ENCODE measurements at places on chromosomes 7 and 10.

DNA sequence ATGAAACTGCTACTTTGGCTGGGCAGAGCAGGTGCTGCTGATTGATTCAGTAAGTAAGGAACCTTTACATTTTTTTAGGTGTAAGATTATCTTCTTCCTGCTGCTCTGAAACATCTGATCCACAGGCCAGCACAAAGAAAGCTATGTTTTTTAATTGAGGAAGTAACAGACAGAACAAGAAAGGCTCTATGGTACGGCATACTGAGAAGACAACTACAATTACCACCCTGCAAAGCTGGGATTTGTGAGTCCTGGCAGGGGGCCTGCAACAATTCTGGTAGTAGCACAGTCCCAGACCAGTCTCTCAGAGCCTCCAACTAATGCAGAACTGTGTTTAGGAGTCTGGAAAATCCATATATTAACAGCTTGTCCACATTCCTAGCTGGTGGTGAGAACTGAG lies 103.0 kb upstream of the LRRTM3 start:
- DNase-seq, result no peak

- DNase-seq, result no peak
These were observed 2.0 kb downstream of the EN2 start for GRCh38 chr7:155459700-155460461.

DNA sequence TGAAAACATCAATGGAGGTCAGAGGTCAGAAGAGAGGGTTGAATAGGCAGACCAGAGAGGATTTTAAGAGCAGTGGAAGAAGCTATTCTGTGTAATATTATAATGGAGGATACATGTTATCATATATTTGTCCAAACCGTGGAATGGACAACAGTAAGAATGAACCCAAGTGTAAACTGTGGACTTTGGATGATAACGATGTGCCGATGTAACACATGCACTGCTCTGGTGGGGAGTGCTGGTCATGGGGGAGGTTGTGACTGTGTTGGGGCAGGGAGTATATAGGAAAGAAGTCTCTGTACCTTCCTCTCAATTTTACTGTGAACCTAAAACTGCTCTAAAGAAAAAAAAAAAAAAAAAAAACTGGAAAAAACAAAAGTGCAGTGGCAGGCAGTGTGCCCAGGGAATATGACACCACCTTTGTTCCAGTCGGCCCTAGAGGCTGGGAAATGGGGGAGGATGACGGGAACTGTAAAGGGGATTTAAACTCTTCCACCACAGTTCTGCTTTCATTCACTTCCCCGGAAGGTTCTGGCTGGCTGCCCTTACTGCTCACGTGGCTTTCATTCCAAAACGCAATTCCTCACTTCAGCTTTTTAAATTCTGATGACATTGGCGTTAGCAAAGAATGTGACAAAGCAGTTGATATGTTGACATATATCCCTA lies 113.7 kb upstream of the ANKRD1 start:
- no peak for DNase-seq

DNA sequence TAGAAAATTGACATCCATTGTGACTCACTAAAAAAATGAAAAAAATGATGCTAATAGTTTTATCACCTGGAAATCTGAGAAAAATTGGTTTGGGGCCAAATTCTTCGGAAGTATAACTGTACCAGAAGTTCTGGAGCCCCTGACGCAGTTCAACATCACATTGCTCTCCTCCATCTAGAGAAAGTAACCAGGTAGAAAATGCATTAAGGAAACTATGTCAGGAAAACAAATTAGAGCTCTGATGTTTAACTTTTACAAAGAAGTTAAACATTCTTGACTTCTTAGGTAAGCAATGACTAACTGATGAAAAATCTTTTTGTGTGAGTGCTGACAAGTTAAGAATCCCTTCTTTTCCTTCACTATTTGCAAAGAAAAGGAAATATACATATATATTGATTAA lies 61.1 kb upstream of the TMEM196 start:
- no peak for DNase-seq

DNA sequence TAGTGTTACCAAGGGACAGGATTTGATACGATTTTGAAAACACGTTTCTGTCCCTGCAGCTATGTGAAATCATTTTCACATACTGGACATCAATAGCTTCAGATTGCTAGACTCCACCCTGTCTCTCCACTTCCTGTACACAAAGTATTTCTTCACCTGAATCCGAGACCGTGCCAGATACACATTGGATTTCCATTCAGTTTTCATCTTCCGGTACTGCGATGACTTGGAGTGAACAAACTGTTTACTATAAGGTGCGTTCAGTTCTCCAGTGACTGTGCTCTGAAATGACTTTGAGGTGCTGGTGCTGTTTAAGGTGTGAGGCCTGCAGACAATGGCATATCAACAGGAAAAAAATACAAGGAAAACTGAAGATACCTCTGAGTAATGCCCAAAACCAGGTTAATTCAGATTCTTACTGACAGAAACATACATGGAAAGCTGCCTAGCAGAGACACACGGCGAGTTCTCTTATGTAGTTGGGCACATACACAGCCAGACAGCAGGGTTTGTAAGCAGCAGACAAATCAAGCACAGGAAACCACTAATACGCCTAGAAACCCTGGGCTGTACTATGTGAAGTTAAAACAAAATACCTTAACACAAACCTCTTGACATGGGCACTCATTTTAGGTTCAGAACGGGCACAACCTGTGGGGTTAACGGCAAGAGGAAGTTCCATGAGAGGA lies 119.2 kb downstream of the GALNT11 start:
- DNase-seq, result no peak

DNA sequence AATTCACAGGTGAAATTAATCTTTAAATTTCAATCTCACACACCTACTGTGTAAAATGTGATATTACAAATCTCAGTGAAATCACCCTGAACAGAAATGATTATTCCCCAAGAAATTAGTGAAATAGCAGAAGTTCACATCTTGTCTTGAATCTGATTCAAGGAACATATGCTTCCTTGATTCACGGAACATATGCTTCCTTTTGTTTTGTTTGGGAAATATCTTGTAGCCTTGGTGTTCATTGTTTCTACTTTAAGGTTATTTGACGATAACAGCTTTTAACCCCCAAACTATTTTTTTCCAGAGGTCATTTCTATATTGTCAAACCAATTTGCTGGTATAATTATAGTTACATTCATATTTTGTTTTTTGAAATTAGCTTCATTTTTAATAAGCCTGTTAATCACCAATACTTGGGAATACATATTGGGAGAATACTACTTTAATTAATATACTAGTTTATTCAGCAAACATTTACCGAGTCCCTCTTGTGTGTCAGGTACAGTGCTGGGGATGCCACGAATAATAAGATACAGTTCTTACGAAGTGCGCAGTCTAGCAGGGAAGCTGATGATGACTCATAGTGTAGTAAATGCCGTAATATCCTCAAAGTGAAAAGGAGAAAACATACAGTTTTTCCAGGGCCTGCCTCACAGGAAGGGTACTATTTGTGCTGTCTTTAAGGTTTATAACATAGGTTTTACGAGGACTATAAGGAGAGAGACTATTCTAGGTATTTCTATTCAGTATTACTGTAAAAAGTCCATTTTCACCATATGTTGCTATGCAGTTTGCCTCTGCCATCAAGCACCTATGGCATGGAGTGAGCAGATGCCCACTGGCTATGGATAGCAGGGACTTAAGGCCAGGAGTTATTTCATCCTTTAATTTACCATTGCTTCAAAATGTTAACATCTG lies 32.5 kb downstream of the PRKAR2B start:
- DNase-seq, result no peak

DNA sequence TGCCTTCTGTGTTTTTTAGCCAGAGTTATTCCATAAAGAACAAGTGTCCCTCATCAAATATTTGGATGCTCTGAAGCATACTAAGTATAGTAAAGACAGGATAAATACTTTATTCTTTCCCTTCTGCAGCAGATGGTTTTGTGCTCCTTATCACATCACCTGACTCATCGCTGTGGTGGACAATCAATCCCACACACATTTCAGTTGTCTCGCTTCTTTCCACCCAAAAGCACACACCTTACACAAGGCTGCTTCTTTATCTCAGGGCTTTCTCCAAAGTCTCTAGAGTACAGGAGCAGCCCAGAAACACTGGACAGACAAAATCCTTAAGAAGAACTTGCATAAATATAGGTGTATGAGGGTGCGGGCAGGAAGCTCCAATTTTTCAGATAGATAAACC lies 43.4 kb downstream of the IGF2BP3 start:
- DNase-seq, result no peak

- no peak for DNase-seq
These were observed 84.7 kb upstream of the GPR141 start for GRCh38 chr7:37598824-37599223.

DNA sequence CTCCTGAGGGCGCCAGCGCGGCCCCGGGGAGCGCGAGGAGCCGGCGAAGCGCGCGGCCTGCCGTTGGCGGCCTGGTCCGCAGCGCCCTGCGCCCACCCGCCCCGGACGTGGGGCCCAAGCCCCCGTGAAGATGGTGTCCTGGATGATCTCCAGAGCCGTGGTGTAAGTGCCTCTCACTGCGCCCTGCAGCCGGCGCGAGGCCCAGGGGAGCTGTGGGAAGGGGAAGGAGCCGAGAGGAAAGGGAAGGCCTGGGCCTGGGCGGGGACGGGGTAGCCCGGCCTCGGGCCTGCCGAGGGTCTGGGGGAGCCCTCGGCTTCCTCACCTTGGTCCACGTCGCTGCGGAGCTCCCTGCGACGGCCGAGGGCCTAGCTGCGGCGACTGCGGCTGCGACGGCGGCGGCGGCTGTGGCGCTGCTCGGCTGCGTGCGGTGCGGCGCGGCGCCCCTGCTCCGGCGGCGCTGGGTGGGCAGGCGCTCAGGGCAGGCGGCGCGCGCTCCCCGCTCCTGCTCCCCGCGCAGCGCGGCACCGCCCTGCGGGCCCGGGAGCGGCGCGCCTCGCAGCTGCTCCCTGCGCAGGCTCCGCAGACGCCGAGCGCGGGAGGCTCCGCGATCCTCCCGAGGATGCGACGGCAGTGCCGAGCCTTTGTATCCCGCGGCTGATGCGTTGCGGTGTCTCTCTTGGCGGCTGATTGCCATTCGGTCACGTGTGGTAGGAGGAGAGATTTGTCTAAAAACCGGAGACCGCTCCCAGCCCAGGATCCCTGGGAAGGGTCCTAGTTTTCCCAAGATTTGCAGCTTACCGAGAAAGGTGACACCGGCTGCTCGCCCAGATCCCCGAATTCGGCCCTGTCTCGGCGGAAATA lies 445 bp downstream of the REEP3 start:
- peak; percentile 43 for DNase-seq

GRCh38 chr7:25171071-25171470 lies 46.0 kb upstream of the CYCS start:
- DNase-seq, result no peak

DNA sequence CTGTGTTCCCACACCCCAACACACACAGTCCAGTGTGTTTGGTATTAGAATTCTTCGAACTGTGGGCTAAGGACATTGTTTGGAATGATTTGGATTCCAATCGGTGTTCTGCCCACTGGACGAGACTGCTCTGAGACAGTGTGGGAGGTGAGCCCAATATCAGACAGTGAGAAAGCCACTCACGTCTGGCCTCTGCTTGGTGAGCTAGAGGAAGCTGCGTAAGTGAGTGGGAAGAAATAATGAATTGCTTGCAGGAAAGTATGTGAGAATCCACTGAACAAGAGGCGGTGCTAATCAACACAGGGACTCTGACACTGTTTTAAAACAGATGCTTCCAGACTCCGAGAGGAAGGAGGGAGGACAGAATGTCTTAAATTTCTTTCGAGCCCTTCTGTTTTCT lies 675.0 kb upstream of the ANKRD30A start:
- DNase-seq, result no peak

DNA sequence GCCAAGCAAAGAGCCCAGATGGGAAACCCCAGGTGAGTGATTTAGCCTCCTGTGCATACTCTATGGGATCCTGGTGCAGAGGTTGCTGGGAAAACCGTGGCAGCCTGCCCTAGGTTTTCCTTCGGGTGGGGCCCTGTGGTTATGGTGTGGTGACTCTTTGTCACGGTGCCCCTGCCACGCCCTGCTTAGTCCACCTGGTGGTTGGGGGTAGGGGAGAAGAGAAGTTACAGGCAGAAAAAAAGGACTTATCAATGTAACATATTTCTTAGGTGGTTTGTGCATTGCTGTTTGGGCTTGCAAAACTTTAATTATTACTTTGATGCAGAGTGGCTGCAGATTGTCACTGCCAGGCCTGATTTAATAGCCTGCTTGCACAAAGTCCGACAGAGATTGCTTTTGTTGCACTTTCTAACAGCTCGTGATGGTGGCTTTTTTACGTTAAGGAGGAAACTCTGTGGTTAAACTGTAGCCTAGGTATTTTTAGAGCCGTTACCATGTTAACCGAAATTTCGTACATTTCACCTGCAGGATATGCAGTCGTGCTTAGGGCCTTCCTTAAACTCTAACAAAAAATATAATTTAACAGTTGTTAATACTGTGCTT lies 197.4 kb downstream of the RNLS start:
- peak; percentile 7 for DNase-seq

GRCh38 chr10:101415884-101416283 lies 61.9 kb downstream of the BTRC start:
- no peak for DNase-seq

DNA sequence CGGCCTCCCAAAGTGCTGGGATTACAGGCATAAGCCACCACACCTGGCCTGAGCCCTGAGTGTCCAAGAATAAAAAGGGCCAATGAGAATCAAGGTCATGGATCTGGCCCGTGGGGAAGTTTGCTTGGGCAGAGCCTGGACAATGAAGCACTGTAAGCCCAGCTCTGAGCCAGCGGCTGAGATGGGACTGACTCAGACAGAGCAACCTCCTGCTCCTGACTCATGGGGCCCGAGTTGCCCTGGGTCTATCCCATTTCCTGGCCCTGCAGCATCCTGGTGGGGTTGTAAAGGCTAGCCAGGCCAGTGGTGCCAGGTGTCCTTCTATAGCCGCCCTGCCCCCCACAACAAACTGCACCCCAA lies 5.2 kb upstream of the MYH16 start:
- DNase-seq, result no peak

DNA sequence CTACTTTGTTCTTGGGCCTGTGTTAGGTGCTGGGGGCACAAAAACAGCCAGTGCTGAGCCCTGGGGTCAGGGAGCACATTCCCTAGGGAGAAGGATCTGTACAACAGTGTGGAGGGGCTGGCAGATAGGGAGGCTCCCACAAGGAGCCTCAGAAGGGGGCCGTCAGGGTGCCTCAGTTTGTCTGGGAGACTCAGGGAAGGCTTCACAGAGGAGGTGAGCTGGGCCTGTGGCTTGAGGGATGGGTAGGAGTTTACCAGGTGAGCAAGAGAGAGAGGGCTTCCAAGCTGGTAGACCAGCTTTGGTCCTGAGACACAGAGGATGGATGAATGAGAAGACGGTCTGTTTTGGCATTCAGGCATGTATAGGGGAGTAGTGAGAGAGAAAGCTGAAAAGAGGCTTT lies 52.1 kb downstream of the CAMK1D start:
- DNase-seq, result no peak

- DNase-seq, result no peak
These were observed 580.0 kb downstream of the XPNPEP1 start for GRCh38 chr10:109343293-109343692.

- no peak for DNase-seq
These were observed 259.4 kb downstream of the CAMK1D start for GRCh38 chr10:12608761-12609160.

GRCh38 chr10:104875561-104875960 lies 234.5 kb downstream of the SORCS3 start:
- DNase-seq, result no peak

- DNase-seq, result no peak
These were observed at the start of gene EGFR for GRCh38 chr7:55018361-55019190. Gene EGFR (plus strand): TSS chr7:55019017. CDS start chr7:55019278, 261 bp downstream.

- DNase-seq, result no peak
These were observed 30.3 kb upstream of the SLC39A12 start for GRCh38 chr10:17921378-17921777.

- DNase-seq, result no peak
These were observed 387.2 kb downstream of the PARD3 start for GRCh38 chr10:34427911-34428216.

- DNase-seq, result no peak
These were observed 28.2 kb upstream of the ACSL5 start for GRCh38 chr10:112345743-112346142.

GRCh38 chr10:89978081-89978480 lies 276.7 kb downstream of the KIF20B start:
- no peak for DNase-seq

All from stimulated activated CD8-positive, alpha-beta memory T cell treated with anti-CD3 and anti-CD28 coated beads, Interleukin-15, amount 100 ng/mL, for 4 hours (primary cell).